Thoracic aorta (tissue), 2 donors: ENCODE measurements at places on chromosomes 2 and 18.

GRCh38 chr2:219911541-219911940, 284.1 kb downstream of the SLC4A3 start:
- no peak for DNase-seq

DNA sequence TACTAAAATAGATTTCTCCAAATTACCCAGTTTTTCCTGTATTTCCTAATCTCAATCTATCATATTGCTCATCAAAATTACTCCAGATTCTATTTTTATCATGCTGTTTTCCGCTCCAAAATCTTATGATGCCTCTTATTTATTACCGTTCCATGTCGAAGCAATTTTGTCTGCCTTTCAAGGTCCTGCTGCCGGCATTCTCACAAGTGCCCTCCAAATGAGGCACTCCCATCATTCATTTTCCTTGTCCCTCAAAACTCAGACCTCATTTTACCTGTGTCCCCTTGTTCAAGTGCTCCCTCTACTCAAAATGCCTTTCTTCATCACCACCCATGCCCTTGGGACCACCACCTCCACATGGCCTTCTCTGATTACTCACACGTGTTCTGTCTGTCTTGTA, 13.1 kb downstream of the NEB start:
- no peak for DNase-seq

DNA sequence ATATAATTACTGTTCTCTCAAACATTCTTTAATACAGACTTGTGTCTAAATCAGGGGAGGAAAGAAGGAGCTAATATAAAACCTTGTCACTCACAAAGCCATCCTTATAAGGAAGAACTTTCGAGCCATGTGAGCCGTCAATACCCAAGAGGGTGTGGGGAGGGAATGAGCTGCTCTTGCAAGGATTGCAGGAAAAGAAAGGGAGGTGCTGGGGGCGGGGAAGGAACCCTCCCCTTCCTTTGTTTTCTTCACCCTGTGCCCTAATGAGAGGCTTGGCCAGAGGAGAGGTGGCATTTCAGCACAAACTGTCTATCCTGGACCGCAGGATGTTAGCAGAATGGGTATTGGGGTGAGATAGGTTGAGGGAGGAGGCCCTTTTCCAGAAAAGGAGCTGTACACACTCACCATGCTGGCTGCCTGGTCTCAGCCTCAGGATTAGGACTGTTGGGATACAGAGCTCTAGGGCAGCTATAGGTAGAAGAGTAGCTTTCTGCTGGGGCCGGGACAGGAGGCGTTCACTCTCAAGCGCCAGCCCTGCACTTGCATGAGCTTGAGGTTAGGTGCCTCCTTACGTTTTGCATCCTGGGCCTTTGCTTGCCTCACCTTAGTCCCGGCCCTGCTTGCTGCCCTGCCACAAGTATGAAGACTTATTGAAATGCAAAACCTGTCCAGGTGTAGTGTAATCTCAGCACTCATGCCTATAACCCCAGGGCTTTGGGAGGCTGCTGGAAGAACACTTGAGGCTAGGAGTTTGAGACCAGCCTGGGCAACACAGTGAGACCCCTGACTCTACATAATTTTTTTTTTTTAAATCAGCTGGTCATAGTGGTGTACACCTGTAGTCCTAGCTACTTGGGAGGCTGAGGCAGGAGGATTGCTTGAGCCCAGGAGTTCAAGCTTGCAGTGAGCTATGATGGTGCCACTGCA, 190.5 kb downstream of the LOXHD1 start:
- no peak for DNase-seq

- no peak for DNase-seq
Observed at GRCh38 chr2:73717251-73717606, 19.9 kb downstream of the TPRKB start.

DNA sequence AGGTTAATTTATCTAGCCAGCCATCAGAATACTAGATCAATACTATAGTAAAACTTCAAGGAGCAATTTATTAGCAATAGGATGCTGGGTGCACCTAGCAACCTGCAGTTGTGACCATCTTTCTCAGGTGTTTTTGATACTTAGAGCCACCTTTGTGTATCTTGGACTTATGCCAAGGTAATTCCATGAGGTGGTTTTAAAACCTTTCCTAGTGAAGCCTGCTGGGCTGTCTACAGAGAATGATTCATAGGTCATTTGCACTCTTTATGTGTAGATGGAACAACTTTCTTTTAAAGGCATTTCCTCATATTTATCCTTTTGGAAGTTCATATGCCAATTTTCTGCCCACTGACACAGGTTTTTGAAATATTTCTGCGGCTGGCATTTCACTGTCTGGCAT, 1030.1 kb upstream of the POU3F3 start:
- DNase-seq: no peak
